ENCODE measurements at places on chromosomes 6 and 20. TPM values are rescaled to one million over a fixed set of nuclear protein-coding genes. Genes with fewer than 3 reads are reported as not detected.

The BCAS1 gene
- 3.6 TPM for polyA plus RNA-seq

The TINAG gene
- polyA plus RNA-seq = not detected

The CST1 gene
- not detected for polyA plus RNA-seq

The CST3 gene
- 101 TPM for polyA plus RNA-seq

The CGA gene
- 0.72 TPM for polyA plus RNA-seq

DNA sequence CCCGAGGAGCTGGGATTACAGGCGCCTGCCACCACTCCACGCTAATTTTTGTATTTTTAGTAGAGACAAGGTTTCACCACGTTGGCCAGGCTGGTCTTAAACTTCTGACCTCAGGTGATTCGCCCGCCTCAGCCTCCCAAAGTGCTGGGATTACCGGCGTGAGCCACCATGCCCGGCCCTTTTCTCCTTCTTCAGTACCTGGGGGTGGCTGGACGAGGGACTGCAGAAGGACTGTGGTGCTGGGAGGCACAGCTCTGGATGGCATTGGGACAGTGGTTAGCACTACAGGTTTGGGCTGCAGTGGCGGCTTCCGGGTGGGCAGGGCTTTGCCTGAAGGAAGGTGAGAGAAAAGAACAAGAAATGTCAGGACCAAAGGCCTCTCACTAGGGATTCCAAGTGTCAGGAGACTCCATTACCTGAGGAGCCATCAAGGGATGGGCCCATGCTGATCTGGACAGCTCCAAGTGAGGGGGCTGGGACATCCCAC lies 7.4 kb downstream of the ATF6B start:
- no peak for DNase-seq

DNA sequence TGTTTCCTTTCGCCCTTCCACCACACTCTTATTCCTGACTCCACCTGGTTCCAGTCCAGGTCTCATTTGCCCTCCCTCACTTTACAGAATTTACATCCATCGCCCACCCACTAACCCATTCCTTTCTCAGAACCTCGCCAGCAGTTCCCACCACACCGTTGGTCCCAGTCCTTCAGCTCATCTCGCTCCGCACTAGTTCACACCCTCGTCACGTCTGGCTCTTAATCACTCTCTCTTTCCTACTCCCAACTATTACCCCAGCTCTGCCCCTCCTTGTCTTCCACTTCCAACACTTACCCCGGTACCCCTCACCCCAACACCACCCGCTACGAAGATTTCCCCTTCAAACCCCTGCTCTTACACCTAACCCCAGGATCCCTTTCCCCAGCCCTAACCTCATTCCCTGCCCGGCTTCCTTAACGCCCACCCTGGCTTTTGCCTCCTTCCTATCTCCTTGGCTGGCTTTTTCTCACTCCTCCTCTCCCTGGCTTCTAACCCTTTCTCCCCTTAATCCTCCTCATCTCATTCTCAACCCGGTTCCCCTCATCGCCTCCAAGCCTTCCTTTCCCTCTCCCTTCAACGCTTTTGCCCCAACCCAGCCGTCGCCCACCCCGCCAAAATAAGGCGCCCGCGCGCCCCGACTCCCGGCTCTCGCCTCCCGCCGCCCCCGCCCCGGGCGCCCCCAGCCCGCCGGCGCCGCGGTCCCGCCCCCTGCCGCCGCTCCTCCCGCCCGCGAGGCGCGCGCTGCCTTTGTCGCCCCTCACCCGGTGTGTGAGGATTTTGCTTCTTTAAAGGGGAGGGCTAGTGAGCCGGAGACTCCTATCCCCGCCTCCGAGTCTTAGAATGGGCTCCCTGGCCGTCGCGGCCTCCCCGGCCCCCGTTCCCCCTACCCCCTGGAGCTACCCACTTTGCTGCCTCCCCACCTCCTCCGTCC lies 542 bp downstream of the USP49 start:
- DNase-seq = no peak

- no peak for DNase-seq
Measured at GRCh38 chr6:107684996-107685395, 139.1 kb downstream of the SCML4 start.

The PRICKLE4 gene
- polyA plus RNA-seq = 3.0 TPM

The ETV7 gene
- not detected for polyA plus RNA-seq

The SAMHD1 gene
- 24.6 TPM for polyA plus RNA-seq

DNA sequence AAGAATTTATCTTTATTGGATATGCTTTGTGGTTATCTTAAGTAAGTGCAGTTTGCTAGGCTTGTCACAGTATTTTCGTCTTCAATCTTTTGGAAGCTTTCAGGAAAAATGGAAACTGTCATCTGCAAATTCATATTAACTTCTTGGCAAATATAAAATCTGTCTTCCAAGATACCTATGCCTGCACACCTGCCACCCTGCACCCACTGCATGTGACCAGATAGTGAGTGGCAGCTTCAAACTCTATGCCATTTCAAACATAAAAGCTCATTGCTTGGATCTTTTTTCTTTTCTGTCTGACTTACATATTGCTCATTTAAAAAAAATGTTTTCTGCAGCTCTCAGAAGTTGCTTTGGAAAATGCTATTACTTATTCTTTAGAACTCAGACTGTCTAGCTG lies 14.1 kb downstream of the OPRM1 start:
- no peak for DNase-seq

The ELOVL4 gene
- polyA plus RNA-seq = 2.3 TPM

GRCh38 chr6:163349696-163350095 lies 64.8 kb upstream of the QKI start:
- DNase-seq = no peak

- DNase-seq = no peak
Measured at GRCh38 chr20:62208795-62209755, 11.0 kb downstream of the HRH3 start.

The FAM209A gene
- not detected for polyA plus RNA-seq

- no peak for DNase-seq
Measured at GRCh38 chr6:16759181-16759645, 2.0 kb downstream of the ATXN1 start.

DNA sequence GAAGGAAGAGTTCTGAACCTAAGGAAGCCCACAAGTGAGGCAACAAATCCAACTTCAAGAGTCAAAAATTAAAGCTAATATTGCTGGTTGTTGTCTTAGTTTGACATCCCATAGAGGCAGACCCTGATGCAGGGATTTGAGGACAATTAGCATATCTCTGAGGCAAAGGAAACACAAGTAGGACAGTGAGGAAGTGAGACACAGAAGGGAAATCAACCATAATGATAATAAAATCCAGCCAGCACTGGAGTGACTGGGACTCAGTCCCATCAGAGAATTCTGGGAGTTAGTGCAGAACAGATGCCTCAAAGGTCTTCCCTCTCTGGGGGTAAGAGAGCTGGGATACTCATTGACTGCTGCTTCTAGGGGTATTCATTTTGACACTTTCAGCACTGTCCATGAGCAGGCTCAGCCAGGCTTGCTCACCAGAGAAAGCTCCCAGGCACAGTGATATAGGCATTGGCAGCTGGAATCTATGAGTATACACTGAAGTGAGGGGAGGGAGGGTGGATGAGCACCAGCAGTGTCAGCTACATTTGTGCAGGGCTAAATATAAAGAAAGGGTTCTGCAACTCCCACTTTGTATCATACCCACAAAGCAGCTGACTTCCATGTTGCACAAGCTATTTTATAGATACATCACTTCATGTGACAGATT lies 43.4 kb upstream of the SPTLC3 start:
- DNase-seq = no peak

DNA sequence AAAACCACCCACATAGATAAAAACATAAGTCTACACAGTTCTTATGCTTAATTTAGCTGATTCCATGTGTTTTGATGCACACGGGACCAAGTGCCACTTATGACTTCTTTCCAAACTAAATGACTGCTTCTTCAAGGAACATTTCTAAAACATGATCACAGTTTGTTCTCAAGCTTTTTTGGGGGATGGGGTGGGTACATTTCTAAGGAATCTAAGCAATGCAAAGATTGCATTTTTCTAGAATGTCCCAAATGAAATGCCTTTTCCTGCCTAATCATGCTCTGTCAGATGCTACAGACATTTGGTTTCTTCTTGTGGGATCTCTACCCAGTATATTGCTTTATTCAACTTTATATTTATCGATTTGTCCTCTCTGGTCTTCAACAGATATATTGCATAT lies 496.8 kb upstream of the JAG1 start:
- no peak for DNase-seq
